ENCODE measurements at places on chromosomes 13 and 19. TPM values are rescaled to one million over a fixed set of nuclear protein-coding genes. Genes with fewer than 3 reads are reported as not detected.

Gene RASGRP4
- not detected for total RNA-seq

Gene ALOX5AP
- not detected for total RNA-seq

Gene ZNF846
- total RNA-seq, result 14.4 TPM

- no peaks in the 10 kb centered on the region for H3K4me1 ChIP-seq
- H3K4me3 ChIP-seq, result no peak overlapping the region
Observed at GRCh38 chr13:75685239-75685697, 49.1 kb downstream of the LMO7 start.

Gene CYSLTR2
- 0.30 TPM for total RNA-seq

Gene SPRY2
- 67.8 TPM for total RNA-seq

DNA sequence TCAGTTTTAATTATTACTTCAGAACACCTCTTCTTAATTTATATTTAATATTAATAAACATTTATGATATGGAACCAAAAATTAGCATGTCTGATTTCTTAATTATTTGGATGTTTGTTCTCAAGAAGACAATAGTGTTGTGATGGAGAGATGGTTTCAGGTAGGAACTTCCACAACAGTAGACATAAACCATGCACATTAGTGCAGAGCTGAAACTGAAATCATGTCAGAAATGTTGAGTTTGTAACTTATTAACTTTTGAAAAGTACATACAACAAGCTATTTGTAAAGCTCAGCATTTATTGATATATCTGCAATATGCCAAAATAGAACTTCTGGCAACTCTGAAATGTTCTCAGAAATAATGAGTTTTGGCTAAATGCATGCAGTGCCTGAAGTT lies 11.8 kb upstream of the EDNRB start:
- no peak overlapping the region for H3K4me3 ChIP-seq
- H3K4me1 ChIP-seq, result no peaks in the 10 kb centered on the region
- H3K27me3 ChIP-seq, result no peaks in the 10 kb centered on the region
- DNase-seq, result no peak
- no peak overlapping the region for H3K27ac ChIP-seq

DNA sequence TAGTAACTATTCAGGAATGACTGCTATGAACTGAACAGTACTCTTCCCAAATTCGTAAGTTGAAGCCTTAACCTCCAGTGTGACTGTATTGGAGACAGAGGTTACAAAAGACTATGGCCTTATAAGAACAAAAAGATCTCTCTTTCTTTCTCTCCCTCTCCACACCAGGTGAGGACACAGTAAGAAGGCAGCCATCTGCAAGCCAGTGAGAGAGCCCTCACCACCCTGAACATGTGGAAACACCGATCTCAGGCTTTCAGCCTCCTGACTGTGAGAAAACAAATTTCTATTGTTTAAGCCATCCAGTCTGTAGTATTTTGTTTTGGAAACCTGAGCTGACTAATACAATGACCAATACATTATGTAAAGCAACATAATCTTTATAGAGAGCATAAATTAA lies 888.9 kb downstream of the SLITRK1 start:
- H3K4me3 ChIP-seq, result no peak overlapping the region
- H3K4me1 ChIP-seq, result no peaks in the 10 kb centered on the region
- no peaks in the 10 kb centered on the region for H3K36me3 ChIP-seq
- H3K27me3 ChIP-seq, result no peaks in the 10 kb centered on the region
- H3K27ac ChIP-seq, result no peak overlapping the region
- no peak for DNase-seq

GRCh38 chr19:8561075-8561764 lies 16.0 kb downstream of the MYO1F start:
- no peaks in the 10 kb centered on the region for H3K36me3 ChIP-seq
- H3K4me1 ChIP-seq, result no peaks in the 10 kb centered on the region
- no peak for DNase-seq
- H3K27ac ChIP-seq, result no peak overlapping the region

- no peak overlapping the region for H3K4me3 ChIP-seq
- H3K27ac ChIP-seq, result no peak overlapping the region
- no peaks in the 10 kb centered on the region for H3K27me3 ChIP-seq
- DNase-seq, result peak; percentile 53
- no peaks in the 10 kb centered on the region for H3K36me3 ChIP-seq
Observed at GRCh38 chr13:50085063-50085462, 69.8 kb downstream of the KCNRG start.

DNA sequence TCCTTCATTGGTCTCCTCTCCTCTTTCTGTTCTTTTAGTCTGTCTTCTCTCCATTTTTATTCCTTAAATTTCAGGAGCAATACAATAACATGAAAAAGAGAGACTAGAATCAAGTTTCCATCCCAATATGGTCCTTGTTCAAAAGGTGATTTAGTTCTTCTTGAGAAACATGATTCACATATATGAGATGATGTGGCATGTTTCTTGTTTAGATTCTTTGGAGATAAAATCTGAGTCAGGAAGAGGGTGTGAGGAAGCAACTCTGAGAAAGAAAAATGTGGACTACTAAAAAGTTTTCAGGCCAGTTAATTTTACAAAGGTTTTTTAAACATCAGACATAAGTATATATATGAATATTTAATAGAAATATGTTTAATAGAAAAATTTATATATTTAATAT lies 231.4 kb downstream of the OXGR1 start:
- no peak for DNase-seq
- no peaks in the 10 kb centered on the region for H3K36me3 ChIP-seq

- no peak overlapping the region for H3K4me3 ChIP-seq
- H3K27me3 ChIP-seq, result no peaks in the 10 kb centered on the region
- H3K36me3 ChIP-seq, result no peaks in the 10 kb centered on the region
- H3K27ac ChIP-seq, result no peak overlapping the region
- no peaks in the 10 kb centered on the region for H3K4me1 ChIP-seq
Observed at GRCh38 chr13:75102001-75102716, 379.8 kb downstream of the TBC1D4 start.

DNA sequence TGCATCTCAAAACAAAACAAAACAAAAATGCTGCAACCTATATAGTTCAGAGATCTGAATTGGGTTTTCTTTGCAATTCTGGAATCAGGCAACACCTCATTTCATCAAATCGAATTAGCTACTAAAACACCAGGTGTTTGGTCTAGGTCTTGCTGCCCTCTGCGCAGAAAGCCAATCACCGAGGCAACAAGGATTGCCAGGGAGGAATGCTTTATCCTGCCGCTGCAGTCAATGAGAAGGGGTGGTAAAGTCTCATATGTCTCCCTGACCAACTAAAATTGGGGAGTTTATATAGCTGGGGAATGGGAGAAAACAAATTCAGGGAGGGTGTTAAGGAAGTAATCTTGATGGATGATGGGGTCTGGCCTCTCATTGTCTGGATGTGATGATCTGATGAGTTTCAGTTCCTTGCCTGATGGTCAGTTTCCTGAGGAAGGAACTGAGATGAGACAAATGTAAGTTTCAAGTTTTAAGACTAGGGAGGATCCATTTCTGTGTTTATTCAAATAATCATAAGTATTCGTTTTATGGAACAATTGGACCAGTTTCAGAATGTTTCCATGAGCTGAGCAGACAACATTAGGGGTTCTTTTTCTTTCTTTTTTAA lies 5.0 kb upstream of the YJU2 start:
- no peak overlapping the region for H3K4me3 ChIP-seq
- H3K36me3 ChIP-seq, result no peaks in the 10 kb centered on the region
- H3K27me3 ChIP-seq, result no peaks in the 10 kb centered on the region
- H3K27ac ChIP-seq, result no peak overlapping the region

DNA sequence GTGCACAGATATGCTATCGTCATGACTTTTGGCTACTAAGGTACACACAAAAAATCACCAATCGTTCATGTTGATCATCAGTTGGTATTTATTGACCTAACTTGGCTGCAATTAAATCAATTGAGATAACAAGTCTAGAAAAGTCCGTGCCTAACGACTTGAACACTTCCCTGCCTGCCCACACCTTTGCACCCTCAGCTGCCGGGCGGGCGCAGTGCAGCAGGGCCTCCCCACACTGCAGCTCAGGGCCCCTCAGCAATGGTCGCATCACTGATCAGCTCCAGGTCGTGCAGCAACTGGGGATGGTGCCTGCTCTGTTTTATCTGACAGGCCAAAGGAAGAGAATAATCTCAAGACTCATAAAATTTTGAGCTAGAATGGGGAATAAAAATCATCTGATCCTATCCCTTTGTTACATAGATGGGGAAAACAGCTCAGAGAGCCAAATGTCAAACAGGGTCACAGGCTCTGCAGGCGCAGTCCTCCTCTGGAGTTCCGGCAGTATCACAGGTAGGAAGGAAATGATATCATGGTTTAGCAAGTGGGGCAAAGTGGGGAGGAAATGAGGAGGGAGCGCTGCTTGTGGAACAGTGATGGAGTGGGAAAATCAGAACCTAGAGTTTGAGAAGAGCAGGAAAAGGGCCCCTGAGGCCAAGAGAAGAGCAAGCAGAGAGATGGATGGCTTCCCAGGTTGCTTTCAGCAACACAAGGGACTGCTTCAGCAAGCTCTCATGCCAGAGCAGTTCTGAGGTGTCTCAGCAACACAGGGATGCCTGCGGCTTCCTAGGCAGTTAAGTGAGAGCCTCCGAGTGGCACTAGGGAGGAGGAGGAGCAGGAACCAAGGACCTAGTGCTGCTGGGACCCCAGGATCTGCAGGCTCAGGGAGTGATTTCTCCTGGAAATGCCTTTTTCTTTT lies 57.5 kb downstream of the SLC7A1 start:
- H3K36me3 ChIP-seq, result peaks cover 3% of the 10 kb centered on the region
- DNase-seq, result no peak
- H3K4me1 ChIP-seq, result peaks cover 19% of the 10 kb centered on the region

- H3K4me3 ChIP-seq, result no peak overlapping the region
- no peak overlapping the region for H3K27ac ChIP-seq
- H3K4me1 ChIP-seq, result no peaks in the 10 kb centered on the region
- no peaks in the 10 kb centered on the region for H3K27me3 ChIP-seq
Observed at GRCh38 chr13:21584973-21585592, 18.9 kb downstream of the MICU2 start.

GRCh38 chr19:18208098-18208951 lies 4.5 kb upstream of the RAB3A start:
- DNase-seq, result no peak
- no peak overlapping the region for H3K27ac ChIP-seq
- no peak overlapping the region for H3K4me3 ChIP-seq
- no peaks in the 10 kb centered on the region for H3K36me3 ChIP-seq

Gene C19orf38
- 0.33 TPM for total RNA-seq

Gene CYP4F8
- not detected for total RNA-seq

Gene LRP3
- total RNA-seq, result 51.5 TPM

DNA sequence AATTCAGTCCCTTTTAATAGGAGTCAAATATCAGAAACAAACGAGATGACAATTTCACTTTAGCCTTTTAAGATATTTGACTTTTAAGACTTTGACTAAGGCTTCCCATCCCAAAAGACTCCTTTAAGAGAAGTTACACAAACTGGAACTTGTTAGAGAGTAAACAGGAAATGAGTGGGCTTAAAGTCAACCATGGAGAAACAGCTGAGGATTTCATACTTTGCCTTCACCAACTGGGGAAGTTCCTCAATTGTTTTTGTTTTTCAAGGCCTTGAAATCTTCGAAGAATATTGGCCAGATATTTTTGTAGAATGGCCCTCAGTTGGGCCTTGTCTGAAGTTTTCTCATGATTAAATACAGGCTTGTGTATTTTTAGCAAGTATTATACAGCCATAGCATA lies 227.3 kb downstream of the POU4F1 start:
- H3K36me3 ChIP-seq, result no peaks in the 10 kb centered on the region
- no peak overlapping the region for H3K4me3 ChIP-seq
- no peaks in the 10 kb centered on the region for H3K4me1 ChIP-seq
- H3K27me3 ChIP-seq, result no peaks in the 10 kb centered on the region
- no peak overlapping the region for H3K27ac ChIP-seq
- no peak for DNase-seq

Gene MADCAM1
- total RNA-seq, result 0.70 TPM

- no peak overlapping the region for H3K27ac ChIP-seq
- peaks cover 3% of the 10 kb centered on the region for H3K4me1 ChIP-seq
- peaks cover 8% of the 10 kb centered on the region for H3K36me3 ChIP-seq
Observed at GRCh38 chr19:45900738-45901431, 1.5 kb downstream of the MYPOP start.

Gene PCSK4
- 11.2 TPM for total RNA-seq

DNA sequence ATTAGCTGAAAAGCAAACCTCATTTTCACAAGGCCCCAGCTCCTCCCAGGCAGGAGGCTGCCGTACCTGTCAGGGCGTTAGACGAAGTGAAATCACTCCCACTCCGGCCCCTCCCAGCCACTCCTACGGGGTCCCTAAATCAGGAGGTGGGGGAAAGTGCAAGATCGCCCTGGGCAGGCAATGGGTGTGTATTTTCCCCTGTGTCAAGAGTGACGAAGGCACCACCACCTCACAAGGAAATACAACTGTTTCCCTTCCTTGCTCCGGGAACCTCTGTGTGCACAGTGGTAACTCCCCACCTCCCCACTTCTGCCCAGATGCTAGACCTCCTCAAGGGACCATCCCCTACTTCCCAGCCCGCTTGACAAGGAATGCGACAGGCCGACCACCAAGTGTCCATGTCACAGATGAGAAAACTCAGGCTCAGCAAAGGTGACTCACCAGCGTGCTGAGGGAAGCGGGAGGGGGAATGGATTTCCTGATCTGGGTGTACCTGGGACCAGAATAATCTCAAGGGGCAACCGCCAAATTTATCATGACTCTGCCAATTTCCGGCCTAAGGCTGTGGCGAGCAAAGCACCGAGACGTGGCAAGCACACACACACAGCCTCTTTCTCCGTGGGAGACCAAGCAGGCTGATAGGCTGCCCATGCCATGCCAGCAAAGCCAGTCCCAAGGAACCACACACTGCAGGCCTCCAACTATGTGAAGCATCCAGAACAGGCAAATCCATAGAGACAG lies 7.3 kb downstream of the PPP6R1 start:
- H3K27me3 ChIP-seq, result no peaks in the 10 kb centered on the region
- peaks cover 5% of the 10 kb centered on the region for H3K36me3 ChIP-seq
- no peak overlapping the region for H3K4me3 ChIP-seq
- peak; percentile 55 for DNase-seq
- H3K4me1 ChIP-seq, result peaks cover 9% of the 10 kb centered on the region

GRCh38 chr13:24627090-24627714 lies 53.0 kb upstream of the ATP12A start:
- H3K27me3 ChIP-seq, result no peaks in the 10 kb centered on the region
- peak; percentile 79 for DNase-seq
- no peaks in the 10 kb centered on the region for H3K4me1 ChIP-seq
- no peak overlapping the region for H3K4me3 ChIP-seq
- no peak overlapping the region for H3K27ac ChIP-seq
- no peaks in the 10 kb centered on the region for H3K36me3 ChIP-seq

GRCh38 chr19:581399-582111 lies 8.1 kb upstream of the HCN2 start:
- H3K36me3 ChIP-seq, result peaks cover 11% of the 10 kb centered on the region
- H3K4me1 ChIP-seq, result no peaks in the 10 kb centered on the region
- H3K27me3 ChIP-seq, result no peaks in the 10 kb centered on the region

DNA sequence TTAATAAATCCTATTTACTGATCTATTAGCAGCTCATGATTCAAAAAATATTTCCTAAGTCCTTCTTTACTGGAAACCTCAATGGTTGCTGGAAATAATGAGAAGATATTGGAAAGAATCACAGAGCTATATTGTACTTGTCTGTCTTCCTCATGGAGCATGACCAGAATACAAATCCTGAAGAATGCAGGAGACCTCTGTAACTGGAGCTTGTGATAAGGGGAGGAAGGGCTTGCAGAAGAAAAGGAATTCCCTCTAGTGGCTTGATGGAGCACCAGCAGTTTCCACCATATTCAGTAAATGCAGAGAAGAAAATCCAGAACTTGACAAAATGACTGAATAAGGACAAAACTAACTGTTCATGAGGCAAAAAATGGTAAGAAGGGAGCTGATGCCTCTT lies 1333.1 kb downstream of the EFNB2 start:
- DNase-seq, result peak; percentile 73
- no peaks in the 10 kb centered on the region for H3K27me3 ChIP-seq
- no peak overlapping the region for H3K27ac ChIP-seq
- no peak overlapping the region for H3K4me3 ChIP-seq

Gene KIR2DL4
- not detected for total RNA-seq

- peak overlapping the region; percentile 85 for H3K27ac ChIP-seq
- no peaks in the 10 kb centered on the region for H3K36me3 ChIP-seq
- DNase-seq, result no peak
- H3K4me3 ChIP-seq, result no peak overlapping the region
- H3K4me1 ChIP-seq, result peaks cover 29% of the 10 kb centered on the region
- no peaks in the 10 kb centered on the region for H3K27me3 ChIP-seq
Observed at GRCh38 chr13:98961503-98962105, 16.3 kb downstream of the DOCK9 start.

Measured in cardiac muscle cell (in vitro differentiated cells and primary cell).